HCEC 1CT (cell line): ENCODE measurements at places on chromosomes 3 and 15.
A peak's percentile ranks its signal among the peaks of the same experiment; 100 is the strongest.

GRCh38 chr15:70669006-70669602, 94.3 kb downstream of the UACA start:
- no peak for DNase-seq

- DNase-seq, result no peak
These were observed 36.5 kb downstream of the CAPN3 start for GRCh38 chr15:42395838-42396237.

DNA sequence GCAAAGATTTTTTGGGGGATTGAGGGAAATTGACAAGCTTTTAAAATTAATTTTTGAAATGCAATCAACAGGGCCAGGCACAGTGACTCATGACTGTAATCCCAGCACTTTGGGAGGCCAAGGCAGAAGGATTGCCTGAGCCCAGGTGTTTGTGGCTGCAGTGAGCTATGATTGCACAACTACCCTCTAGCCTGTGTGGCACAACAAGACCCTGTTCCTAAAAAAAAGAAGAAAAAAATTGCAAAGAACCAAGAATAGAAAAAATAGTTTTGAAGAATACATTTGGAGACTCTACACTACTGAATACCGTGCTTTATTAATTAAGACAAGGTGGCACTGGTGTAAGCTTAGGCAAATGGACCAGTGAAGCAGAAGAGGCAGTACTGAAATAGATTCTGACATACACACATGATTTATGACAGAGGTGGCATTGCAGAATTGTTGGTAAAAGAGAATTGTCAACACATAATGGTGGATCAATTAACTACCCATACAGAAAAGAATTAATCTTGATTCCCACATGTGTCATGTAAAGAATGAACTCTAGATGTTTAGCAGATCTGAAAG, 443.3 kb upstream of the ATP11B start:
- no peak for DNase-seq

DNA sequence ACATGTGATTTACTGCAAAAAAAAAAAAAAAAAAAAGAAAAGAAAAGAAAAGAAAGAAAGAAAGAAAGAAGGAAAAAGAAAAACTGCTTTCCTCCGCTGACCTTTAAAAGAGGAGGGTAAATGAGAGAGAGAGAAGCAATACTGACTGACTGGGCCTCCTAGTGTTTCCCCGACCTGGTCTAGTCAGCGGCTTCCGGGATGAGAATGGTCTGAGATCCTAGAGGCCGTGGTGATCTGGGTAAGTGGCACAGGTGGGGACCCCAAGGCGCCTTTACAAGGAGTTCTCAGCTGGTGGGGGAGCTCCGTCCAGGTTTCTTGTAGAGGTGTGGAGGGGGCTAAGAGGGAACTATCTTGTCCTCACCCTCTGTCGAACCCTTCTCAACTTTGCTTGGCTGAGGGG, 223.1 kb downstream of the MEIS2 start:
- no peak for DNase-seq

DNA sequence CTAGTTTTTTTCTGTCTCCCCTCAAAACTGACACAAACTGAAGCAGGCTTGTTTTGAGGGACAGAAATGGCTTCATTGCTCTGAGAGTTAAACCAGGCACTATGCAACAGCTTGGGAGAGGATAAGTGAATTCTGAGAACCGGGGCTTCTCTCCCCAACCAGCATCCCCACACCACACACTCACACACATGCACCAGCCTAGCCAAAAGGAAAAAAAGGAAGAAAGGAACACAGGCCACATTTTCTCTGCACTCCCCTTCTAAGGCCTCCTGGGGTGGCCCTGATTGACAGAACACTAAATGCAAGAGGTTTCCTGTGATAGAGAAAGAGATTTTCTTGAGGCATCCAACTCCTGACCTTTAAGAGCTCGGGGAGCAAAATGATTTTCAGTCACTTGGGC, 177.5 kb downstream of the TLE3 start:
- DNase-seq, result no peak

- DNase-seq, result no peak
These were observed 319.3 kb upstream of the SLCO3A1 start for GRCh38 chr15:91534235-91534634.

- DNase-seq, result no peak
These were observed 760.4 kb downstream of the ZPLD1 start for GRCh38 chr3:103195216-103195615.

GRCh38 chr3:170128259-170128976, 53.1 kb downstream of the PHC3 start:
- DNase-seq, result no peak

- no peak for DNase-seq
These were observed 79.2 kb downstream of the FMN1 start for GRCh38 chr15:33115191-33115861.

DNA sequence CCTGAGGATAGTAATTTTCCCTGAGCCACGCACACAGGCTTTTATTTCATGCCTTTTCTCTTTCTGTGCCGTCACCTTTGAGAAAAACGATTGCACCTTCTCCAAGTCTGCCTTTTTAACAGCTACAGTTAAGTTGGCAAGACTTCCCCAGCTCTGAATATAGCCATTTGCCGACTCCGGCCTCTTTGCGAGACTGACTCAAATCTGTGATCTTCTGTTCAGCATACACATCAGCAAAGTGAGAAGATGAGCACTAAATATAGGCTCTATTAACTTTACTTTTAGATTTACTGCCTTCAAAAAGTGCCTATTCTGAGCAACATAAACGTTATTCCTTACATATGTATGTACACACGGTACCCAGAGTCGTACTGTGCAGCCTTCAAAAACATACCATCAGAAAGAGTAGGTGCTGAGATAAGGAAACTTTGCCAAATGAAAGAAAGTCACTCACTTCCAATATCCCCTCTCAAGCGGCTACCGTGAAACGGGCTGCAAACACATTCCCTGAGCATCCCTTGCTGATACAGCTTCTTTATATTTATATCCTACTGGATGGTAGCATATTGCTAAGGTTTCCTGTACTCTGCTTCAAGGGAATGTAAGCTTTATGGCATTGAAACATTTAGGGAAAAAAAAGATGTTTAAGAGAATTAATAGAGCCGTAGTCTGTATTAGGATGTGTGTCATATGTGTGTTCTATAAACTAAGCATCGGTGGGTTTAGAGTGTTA, 283.3 kb upstream of the TPRG1 start:
- DNase-seq, result no peak

GRCh38 chr3:98577178-98577895, 16.1 kb downstream of the CPOX start:
- peak; percentile 49 for DNase-seq

DNA sequence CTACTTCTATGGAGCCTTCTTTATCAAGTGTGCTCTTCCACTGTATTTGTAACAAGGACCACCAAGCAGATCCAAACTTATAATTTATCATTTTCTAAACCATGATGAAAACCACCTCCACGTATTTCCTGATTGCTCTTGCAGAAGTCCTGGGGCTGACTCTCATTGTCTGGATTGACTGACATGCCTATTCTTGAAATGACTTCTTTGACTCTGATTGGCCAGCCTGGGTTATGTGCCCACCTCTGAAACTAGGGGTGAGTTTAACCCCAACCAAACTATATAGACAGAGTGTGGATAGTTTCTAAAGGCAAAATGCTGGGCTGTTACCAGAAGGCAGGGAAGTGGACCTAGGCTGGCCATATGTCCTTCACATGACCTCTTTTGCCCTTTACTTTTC, 12.7 kb downstream of the TMPRSS7 start:
- no peak for DNase-seq

- no peak for DNase-seq
These were observed 45.9 kb upstream of the SEC61A1 start for GRCh38 chr3:128006061-128007032.

GRCh38 chr3:124118397-124118796, 126.5 kb upstream of the ROPN1 start:
- DNase-seq, result peak; percentile 39

GRCh38 chr3:132196113-132196512, 121.1 kb upstream of the ACP3 start:
- DNase-seq, result no peak

DNA sequence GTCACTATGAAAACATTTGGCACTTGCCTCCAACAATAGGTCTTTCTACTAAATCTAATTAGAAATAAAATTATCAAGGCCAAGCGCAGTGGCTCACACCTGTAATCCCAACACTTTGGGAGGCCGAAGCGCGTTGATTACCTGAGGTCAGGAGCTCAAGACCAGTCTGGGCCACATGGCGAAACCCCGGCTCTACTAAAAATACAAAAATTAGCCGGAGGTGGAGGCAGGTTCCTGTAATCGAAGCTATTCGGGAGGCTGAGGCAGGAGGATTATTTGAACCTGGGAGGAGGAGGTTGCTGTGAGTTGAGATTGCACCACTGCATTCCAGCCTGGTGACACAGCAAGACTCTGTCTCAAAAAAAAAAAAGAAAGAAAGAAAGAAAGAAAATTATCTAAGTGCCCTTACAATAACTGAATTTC, 1.6 kb upstream of the PLD1 start:
- DNase-seq, result peak; percentile 35

GRCh38 chr15:58257776-58258325, 119.7 kb downstream of the AQP9 start:
- DNase-seq, result no peak

DNA sequence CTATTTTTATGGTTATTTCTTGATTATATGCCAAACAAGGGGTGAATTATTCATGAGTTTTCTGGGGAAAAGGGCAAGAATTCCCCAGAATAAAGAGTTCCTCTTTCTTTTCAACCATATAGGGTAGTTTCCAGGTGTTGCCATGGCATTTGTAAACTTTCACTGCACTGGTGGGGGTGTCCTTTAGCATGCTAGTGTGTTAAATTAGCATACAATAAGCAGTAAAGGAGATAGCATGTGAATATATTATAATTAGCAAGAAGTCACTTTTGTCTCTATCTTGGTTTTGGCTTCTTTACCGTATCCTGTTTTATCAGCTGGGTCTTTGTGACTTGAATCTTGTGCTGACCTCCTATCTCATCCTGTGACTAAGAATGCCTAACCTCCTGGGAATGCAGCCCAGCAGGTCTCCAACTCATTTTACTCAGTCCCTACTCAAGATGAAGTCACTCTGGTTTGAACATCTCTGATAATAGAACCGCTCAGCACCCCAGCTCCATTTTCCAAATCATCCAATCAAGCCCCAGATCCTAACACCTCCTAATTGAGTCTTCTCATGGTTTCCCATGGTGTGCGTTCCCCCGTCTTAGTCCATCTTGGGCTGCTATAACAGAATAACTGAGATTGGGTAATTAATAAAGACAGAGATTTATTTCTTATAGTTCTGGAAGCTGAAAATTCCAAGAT, 3.4 kb upstream of the SELENOT start:
- peak; percentile 77 for DNase-seq

DNA sequence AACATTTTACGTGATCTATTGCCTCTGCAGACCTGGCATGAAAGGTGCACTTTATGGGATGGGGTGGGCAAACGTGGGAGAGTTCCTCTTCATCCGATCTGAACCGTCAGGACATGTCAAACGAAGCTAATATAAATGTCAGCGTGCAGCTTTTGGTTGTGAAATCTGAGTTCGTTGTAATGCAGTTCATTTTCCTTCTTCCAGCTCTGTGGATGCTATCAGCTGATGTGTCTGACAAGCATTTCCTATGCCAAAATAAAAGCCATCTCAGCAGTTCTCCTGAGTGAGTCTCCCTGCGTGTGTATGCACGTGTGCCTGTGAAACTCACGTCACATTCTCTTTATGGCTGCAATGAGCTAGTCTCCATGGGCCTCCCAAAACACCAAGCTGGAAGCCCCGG, 512.3 kb downstream of the MCTP2 start:
- no peak for DNase-seq

GRCh38 chr3:195178124-195178910, 92.6 kb downstream of the XXYLT1 start:
- no peak for DNase-seq

DNA sequence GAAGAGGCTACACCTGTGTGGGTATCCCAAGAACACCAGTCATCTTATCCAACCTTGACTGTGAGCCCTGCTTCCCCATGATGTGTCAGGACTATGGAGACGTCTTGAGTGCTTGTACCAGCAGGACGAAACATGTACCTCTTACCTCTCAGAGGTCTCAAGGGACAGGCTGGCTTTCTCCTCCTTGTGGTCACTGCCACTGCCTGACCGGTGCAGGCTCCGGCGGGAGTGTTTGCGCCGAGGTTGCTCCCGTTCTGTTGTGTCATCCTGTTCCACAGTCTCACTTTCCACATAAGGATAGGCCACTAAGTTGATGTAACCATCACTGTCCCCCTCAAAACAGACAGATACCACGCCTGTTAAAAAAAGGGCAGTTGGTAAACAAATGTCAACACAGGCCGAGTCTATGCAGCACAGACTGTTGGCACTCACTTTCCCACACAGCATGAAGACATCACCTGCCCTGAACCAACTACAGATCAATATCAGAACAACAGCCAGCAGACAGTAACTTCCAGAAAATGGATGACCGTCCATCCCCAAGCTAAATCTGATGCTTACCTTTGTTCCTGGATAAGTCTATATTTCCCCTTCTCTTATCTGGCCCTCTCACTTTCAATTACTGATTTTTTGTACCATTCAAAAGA, 14.4 kb upstream of the GMPPB start:
- DNase-seq, result no peak

- no peak for DNase-seq
These were observed 24.7 kb downstream of the XPC start for GRCh38 chr3:14153663-14154062.

- no peak for DNase-seq
These were observed 84.5 kb downstream of the AQP9 start for GRCh38 chr15:58222679-58223078.

DNA sequence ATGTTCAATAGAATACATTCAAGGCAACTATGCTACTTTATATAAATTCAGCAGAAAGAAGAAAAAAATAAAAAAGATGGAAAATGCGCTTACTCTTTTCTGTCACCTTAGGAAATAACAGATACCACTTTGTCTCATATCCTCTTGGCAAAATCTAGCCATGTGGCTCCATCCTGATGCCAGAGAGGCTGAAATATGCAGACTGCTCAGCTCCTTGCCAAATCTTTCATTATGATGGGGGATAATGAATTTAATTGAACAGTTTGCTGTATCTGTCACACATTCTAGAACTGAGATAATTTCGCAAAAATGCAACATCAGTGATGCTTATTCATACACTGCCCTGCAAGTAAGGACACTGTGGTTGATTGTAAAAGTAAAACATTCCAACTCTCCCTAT, 1081.5 kb downstream of the PLOD2 start:
- no peak for DNase-seq

GRCh38 chr3:124700880-124701684, 29.2 kb upstream of the UMPS start:
- peak; percentile 17 for DNase-seq

GRCh38 chr3:157294491-157294890, 134.5 kb upstream of the CCNL1 start:
- peak; percentile 74 for DNase-seq

GRCh38 chr15:73319460-73320245, 49.1 kb downstream of the HCN4 start:
- DNase-seq, result no peak

GRCh38 chr3:52722491-52722890, 16.6 kb downstream of the SPCS1 start:
- no peak for DNase-seq

- DNase-seq, result no peak
These were observed 31.8 kb downstream of the CYP8B1 start for GRCh38 chr3:42843713-42844411.

- peak; percentile 10 for DNase-seq
These were observed 76.4 kb upstream of the SCN5A start for GRCh38 chr3:38725726-38726419.

- no peak for DNase-seq
These were observed 10.5 kb downstream of the ABI3BP start for GRCh38 chr3:100982710-100983109.

- peak; percentile 20 for DNase-seq
These were observed 6.6 kb upstream of the BLM start for GRCh38 chr15:90710436-90711027.
